Stimulated activated CD4-positive, alpha-beta T cell treated with anti-CD3 and anti-CD28 coated beads, TNF-alpha, amount 100 ng/mL, for 48 hours (primary cell): ENCODE measurements at places on chromosomes 7 and 10.

DNA sequence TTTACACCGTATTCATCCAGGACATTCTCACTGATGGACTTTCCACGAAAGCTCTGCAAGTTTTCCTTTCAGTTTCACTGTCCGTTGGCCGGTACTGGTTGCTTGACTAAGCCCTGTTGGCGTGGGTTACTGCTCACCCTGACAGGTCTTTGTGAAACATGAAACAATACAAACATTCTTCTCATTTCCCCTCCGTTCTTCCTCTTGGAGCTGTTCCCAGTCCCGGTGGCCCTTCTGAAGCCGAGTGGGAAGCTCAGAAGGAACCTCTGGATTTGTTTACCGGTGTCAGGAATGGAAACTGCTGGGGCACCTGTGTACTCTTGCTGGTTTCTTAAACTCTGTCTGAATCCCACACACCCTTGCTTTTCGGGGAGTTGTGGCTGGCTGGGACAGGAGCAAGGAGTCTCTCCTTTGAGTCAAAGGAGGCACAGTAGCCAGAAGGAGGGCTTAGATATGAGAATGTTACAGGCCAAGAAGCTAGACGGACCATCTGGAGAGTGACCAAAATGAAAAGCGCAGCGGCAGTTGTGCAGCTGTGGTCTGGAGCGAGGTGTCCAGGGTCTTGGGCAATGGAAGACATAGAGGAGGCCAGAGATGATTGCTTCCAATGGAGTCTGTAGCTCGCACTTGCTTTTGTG is 45.7 kb downstream of the LYZL2 start:
- no peak for DNase-seq

DNA sequence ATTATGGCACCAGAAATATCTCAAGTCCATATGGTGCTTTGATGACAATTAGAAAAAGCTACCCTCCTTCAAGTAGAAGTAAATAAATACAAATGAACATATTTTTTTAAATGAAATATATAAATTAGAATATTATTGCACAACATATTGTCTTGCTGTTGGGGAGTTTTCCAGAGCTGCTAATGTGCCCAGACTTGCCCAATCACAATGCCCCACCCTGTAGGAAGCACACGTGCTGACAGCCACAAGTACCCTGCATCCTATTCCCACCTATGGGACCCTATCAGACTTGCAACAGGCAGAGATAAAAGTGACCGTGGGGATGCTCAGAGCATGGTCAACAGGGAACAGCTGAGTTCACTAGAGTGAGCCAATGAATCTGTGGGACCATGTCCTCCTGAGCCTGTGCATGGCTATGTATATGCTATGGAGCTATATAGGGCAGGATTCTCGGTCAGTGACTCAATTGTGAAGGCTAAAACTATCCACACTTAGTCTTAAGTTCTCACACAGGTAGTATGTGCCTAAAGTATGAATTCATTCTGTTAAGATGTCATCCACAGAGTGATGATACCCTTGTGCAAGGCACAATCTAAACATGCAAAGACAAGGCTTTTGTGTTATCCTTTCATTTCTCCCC is 336.0 kb downstream of the HGF start:
- DNase-seq: no peak

GRCh38 chr10:79292026-79292766 is 55.1 kb upstream of the PPIF start:
- no peak for DNase-seq

- DNase-seq: no peak
Observed at GRCh38 chr7:29247224-29247962, 52.8 kb downstream of the CHN2 start.

DNA sequence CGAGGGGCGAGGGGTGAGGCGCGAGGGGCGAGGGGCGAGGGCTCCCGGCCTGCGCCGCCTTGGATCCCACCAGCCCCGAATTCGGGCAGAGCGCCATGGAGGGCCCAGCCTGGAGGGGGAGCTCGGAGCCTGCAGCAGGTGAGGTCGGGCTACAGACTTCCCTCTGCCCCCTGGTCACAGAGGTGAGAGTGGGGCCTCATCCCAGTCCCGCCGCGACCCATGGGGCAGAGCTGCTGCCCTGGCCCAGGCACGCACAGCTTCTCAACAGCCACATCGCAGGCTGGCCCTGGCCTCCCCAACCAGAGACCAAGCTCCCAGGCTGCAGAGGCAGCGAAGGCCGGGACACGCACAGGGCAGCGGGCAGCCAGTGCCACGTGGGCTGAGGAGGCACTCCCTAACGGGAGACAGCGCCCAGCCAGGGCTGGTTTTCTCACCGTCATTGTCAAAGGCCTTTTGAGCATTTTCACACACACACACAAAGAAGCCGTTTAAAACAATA is 191.8 kb downstream of the PTPRN2 start:
- DNase-seq: no peak

DNA sequence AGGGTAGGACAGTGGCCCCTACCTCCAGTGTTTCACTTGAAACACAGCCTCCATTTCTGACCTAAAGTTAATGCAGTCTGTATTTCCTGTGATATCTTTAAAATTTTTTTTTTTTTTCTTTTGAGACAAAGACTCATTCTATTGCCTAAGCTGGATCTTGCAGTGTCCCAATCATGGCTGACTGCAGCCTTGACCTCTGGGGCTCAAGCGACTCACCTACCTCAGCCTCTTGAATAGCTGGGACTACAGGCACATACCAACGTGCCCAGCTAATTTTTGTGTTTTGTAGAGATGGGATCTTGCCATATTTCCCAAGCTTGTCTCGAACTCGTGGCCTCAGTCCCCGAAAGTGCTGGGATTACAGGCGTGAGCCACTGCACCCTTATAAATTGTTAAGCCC is 16.7 kb upstream of the MGAM2 start:
- no peak for DNase-seq

DNA sequence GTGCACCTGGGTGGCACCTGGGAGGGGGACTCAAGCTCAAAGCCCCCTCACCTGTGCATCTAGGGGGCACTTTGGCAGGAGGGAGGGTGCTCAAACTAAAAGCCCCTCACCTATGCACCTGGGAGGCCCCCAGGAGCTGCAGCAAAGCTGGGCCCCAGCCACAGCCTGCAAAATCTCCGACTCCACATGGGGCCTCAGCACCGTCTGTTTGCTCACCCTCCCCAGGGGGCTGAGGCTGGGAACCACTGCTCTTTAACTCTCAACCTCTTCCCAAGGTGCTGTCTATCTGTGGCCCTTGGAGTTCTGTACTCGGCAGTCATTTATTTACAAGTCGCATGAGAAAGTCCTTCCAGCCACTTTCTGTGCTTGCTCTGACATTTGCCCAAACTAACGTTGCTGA is 458.4 kb downstream of the DNAJB6 start:
- DNase-seq: no peak

DNA sequence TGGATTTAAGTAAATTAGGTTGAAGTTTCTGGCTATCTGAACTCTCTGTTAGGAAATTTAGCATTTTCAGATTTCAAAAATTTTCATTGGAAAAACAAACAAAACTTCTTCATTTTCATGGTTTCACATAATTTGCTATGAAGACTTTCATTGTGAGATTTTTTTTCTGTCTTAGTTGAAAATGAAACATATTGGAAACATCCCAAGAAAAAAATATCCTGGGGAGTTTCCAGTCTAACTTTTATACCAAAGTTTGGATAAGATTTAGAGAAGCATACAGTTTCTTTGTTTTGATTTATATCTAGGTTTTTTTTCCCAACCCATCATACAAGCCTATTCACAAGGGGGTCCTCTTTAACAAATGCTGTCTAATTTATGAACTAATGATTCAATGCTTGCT is 300.5 kb upstream of the SEMA3A start:
- DNase-seq: no peak

DNA sequence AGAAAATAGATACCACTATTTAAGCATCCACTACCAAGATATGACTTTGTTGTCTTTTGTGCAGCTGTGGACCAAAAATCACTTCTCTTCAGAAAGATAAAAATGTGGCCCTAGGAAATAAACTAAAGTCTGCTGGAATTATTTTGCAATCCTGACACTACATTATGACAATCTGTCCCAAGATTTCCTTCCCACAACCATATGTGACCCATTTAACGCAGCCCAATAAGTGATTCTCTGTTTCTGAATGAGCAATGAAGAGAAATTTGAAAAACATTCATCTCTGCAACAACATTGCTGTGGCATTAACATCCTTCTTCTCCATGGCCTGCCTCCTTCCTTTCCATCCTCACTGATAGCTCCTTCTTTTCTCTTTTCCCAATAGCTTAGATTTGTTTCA is 212.0 kb downstream of the TSPAN12 start:
- no peak for DNase-seq

DNA sequence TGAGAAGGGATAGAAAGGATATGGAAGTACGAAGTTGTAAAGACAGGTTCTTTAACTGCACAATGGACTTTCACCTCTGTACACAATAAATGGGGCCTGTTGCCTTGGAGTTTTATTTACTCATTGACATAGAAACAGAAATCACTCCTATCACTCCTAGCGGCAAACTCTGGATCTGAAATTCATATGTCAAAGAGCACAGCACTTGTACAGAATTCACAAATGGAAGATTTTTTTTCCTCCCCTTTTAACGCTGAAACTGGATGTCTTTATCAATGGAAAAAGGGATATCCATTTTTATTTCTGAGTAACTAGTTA is 18.2 kb downstream of the NT5C3A start:
- DNase-seq: no peak

GRCh38 chr10:104018471-104018870 is 51.5 kb downstream of the SLK start:
- DNase-seq: no peak

- DNase-seq: no peak
Observed at GRCh38 chr7:10245406-10245805, 728.3 kb upstream of the PHF14 start.

DNA sequence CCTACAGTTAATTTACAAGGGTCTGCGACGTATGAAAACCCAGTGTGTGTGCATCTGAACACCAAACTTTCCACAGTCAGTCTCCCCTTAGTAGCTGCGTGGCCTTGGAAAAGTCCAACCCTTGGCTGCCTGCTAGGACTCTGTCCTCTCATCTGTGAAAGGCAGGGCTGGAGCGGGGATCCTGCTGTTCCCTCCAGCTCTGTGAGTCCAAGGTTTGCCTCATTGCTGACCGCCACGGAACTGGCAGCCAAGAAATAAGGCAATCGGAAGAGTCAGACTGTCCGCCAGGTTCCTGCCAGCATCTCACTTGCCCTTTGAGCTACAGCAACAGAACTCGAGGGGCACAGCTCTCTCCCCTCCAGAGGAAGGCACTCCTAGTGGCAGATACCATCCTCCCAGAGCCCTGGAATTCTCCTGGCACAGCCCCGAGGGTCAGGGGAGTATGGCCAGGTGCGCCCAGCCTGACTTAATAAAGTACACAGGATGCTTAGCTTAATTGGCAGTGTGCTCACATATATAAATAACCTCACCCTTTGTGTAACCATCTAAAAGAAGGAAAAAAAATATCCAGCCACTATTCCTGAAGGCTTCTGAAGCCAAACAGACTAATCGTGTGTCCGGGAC is 530.1 kb upstream of the FOXK1 start:
- DNase-seq: no peak

DNA sequence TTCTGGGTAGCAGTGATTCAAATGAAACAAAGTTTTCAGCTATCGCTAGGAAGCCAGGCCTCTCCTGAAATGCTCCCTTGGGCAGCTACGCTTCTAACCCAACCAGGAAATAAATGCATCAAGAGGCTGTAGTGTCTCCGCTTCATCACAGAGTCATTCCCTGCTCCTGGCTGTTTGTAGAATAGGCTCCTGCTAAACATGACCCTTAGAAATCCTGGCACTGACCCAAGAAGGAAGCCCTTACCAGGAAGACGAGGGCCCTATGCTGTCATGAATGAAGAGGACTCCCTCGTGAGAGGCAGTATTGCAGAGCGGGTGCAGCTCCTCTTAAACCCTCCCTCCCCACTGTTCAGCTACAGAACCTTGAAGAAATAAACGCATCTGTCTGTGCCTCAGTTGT is 48.3 kb downstream of the NOD1 start:
- DNase-seq: no peak

DNA sequence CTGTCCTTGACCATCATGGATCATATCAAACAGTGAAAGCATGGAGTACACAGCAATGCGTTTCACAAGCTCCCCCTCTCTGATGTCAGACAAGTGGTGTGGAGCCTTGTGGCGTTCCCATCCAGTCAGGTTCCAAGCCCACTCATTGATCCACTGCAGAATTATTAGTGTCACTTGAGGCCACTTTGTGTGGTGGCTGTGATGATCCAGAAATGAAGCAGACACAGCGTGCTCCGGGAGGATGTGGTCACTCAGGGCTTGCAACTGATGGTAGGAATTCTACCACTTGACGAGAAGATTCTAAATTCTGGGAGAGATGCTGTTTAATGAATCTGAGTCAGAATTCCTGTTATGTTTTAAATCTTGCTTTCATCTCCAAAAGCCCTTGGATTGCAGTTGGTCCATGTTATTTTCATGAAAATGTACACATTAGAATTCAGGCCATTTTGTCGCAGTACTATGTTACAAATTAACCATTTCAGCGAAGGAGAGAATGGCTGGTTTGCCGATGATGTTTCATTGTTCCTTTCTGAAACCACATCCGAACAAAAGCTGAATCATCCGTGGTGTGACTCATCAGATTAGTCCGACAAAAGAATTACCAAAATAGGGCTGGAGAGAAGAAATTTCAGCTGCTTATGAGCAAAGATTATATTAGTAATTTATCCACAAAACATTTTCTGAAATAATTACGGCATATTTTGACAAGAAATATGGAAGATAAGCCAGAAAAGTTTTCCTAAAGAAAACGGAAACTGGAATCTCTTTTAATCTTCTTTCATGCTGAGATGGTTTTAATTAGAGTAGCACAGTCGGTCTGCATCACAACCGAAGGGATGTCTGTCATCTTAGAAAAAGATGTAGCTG is 48.1 kb downstream of the INSYN2A start:
- no peak for DNase-seq

GRCh38 chr7:54932818-54933543 is 85.8 kb upstream of the EGFR start:
- DNase-seq: no peak

GRCh38 chr10:91409069-91409868 is 875 bp upstream of the HECTD2 start:
- peak; percentile 25 for DNase-seq

GRCh38 chr10:79936625-79937615 is 12.0 kb downstream of the SFTPD start:
- DNase-seq: no peak

DNA sequence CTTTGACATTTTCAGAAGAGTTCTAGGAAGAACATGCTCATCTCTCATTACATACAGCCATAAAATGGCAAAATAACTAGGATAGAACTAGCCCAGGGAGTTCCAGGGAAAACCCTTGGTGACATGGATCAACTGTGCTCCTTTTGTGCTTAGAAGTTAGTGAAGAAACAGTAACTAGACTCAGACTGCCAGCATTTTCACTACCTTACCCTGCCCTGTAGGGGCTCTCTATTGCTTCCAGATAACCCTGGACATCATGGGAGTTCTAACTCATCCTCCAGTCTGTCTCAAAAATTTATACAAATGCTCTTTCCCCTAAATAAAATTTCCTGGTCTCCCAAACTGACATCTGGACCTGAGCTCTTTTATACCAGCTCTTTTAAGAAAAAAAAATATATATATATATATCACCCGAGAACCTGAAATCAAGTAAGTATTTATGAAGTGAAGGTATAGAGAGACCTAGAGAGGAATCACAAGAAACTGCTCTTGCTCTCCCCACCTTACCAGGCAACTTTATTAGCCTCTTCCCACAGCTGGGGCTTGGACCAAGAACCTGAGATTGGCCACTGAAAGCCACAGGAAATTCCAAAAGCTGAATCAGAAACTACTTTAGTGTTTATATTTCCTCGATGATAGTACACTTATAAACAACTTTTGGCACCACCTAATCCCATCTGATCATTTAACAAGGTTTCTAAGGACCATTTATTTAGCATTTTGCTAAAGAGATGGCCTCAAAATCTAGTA is 101.4 kb downstream of the RELN start:
- DNase-seq: no peak
